HCT116 (cell line): ENCODE measurements at places on chromosomes 5 and 9. TPM values are rescaled to one million over a fixed set of nuclear protein-coding genes. Genes with fewer than 3 reads are reported as not detected.

Gene GAPT
- total RNA-seq = not detected

Gene IQGAP2
- total RNA-seq = 2.0 TPM

Gene AQP7
- 0.96 TPM for total RNA-seq

Gene APBA1
- total RNA-seq = 0.20 TPM

Gene ANKRD31
- 0.30 TPM for total RNA-seq

Gene ENTREP1
- 1.1 TPM for total RNA-seq

Gene CSF1R
- total RNA-seq = 0.17 TPM

Gene SLC36A2
- total RNA-seq = not detected

Gene NRARP
- 22.2 TPM for total RNA-seq

Gene FIBCD1
- 26.1 TPM for total RNA-seq

Gene DNAI1
- total RNA-seq = 1.1 TPM

Gene HINT1
- total RNA-seq = 222 TPM

Gene DPH7
- 54.4 TPM for total RNA-seq

Gene IL4
- total RNA-seq = not detected

Gene PDCD1LG2
- total RNA-seq = not detected

Gene MATR3
- total RNA-seq = 123 TPM

Gene LMX1B
- total RNA-seq = 11.3 TPM

Gene ADAMTS19
- total RNA-seq = not detected

Gene PCDH1
- total RNA-seq = 24.2 TPM

Gene UBE2B
- total RNA-seq = 91.9 TPM

Gene MSANTD3
- total RNA-seq = 31.3 TPM

Gene EQTN
- total RNA-seq = not detected

Gene ISCA1
- 25.7 TPM for total RNA-seq

Gene C7
- 0.74 TPM for total RNA-seq

Gene NOXA1
- 13.2 TPM for total RNA-seq

Gene CD72
- total RNA-seq = 1.6 TPM

Gene CDC14B
- 21.6 TPM for total RNA-seq
